ENCODE measurements at places on chromosomes 3 and 15. TPM values are rescaled to one million over a fixed set of nuclear protein-coding genes. Genes with fewer than 3 reads are reported as not detected.

DNA sequence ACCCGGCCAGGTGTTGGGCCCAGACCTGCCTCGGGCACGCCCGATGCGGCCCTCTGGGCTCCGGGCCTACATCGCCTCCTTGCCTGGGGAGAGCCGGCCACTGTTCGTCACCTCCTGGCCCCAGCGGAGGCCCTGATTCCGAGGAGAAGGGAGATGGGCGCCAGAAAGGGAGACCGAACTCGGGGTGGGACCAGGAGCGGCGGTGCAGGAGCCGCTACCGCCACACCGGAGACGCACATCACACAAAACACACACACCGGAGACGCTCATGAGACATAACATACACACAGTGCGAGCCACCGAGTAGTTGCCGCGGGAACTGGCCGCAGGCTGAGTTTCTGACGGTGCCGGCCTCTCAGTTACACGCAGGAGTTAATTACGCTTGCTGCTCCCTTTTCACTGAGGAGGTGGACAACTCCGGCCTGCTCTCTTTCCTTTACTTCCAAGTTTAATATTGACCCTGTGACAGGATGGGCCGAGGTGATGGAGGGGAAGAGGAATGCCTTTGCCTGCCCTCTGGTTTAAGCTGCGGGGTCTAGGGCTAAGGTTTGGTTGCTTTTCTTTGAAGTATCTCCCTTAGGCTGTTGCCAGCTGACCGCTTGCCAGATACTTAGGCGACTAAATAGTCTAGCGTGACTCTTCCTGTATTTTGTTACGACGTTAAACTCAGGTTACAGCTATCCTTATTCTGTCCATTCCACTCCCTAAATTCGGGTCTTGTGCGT lies 570 bp downstream of the PCNP start:
- H3K27me3 ChIP-seq, result no peaks in the 10 kb centered on the region
- DNase-seq, result peak; percentile 92
- H3K27ac ChIP-seq, result peak overlapping the region; percentile 95
- H3K4me3 ChIP-seq, result peak overlapping the region; percentile 72
- peaks cover 10% of the 10 kb centered on the region for H3K36me3 ChIP-seq

Gene C15orf40
- total RNA-seq, result 7.0 TPM

DNA sequence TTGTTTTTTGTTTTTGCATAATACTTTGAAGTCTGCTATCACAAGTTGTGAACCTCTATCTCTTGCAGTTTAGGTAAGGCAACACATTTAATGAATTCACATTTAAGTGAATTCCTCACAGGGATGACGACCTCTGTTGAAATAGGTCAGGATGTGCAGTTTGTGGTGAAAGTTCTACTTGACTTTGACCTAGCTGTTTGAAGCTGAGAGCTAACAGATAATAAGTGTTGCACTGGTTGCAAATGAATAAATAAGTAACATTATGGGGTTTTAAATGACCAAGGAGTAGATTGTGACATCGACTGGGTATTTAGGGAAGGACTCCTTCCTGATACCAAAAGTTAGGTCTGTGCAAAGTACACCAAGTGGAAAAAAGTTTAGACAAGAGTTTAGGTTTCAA lies 23.9 kb downstream of the NIT2 start:
- H3K36me3 ChIP-seq, result peaks cover 91% of the 10 kb centered on the region
- no peaks in the 10 kb centered on the region for H3K4me1 ChIP-seq

Gene COLQ
- 3.1 TPM for total RNA-seq

DNA sequence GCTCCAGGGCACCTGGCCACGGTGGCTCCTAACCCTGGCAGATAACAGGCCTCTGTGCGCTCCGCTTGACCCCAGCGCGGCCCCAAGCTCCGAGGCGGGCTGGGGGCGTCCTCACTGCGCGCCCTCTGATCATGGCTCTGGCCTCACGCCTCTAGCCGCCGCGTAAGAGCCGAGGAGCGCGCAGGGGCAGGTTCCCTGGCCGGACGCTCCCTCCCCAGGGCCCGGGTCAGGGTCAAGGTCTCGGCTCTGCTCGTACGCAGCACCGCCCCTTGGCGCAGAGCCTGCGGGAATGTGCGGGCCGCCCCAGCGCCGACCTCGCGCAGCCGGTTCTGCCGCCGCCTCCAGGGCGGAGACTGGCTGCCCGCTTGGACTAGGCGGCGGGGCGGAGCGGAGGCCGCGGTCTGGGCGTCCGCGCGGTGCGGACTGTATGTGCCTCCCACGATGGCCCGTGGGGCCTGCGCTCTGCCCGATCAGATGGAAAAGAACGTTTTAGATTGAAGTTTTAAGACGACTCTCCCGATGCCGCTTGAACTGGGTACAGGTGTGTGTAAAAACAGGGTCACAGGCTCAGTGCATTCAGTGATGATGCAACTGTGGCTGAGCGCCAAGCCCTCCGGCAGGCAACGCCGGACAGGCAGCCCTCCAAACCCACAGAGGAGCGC lies 40.8 kb downstream of the CHST14 start:
- DNase-seq, result no peak
- H3K36me3 ChIP-seq, result no peaks in the 10 kb centered on the region
- H3K27me3 ChIP-seq, result no peaks in the 10 kb centered on the region
- peak overlapping the region; percentile 59 for H3K4me3 ChIP-seq
- peaks cover 24% of the 10 kb centered on the region for H3K4me1 ChIP-seq
